Osteocyte (in vitro differentiated cells): ENCODE measurements at places on chromosomes 6 and 20. TPM values are rescaled to one million over a fixed set of nuclear protein-coding genes. Genes with fewer than 3 reads are reported as not detected.

DNA sequence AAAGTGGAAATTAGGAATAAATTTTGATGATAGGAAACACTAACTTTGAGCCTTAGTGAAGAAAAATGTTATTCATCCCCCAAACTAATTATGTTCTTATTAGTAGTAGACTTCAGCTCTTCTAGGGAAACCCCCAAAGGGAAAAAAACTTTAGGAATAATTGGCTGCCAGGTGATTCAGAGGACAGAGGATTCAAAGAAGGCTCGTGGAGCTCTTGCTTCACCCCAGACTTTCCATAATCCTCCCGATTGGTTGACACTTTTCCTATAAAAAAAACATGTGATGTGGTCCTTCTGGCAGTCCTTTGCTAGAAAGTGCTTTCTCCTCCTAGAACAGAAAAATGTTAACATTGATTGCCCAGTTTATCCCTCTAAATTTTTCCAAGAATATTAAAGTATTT, 5.6 kb upstream of the CCDC170 start:
- peaks cover 6% of the 10 kb centered on the region for H3K27me3 ChIP-seq
- no peak overlapping the region for H3K4me3 ChIP-seq
- no peak for DNase-seq
- H3K4me1 ChIP-seq, result peaks cover 5% of the 10 kb centered on the region
- no peak overlapping the region for H3K27ac ChIP-seq

- DNase-seq, result no peak
- H3K4me1 ChIP-seq, result peaks cover 2% of the 10 kb centered on the region
- H3K27ac ChIP-seq, result no peak overlapping the region
- H3K4me3 ChIP-seq, result no peak overlapping the region
These were observed 296.8 kb downstream of the TENT5A start for GRCh38 chr6:81455641-81456040.

DNA sequence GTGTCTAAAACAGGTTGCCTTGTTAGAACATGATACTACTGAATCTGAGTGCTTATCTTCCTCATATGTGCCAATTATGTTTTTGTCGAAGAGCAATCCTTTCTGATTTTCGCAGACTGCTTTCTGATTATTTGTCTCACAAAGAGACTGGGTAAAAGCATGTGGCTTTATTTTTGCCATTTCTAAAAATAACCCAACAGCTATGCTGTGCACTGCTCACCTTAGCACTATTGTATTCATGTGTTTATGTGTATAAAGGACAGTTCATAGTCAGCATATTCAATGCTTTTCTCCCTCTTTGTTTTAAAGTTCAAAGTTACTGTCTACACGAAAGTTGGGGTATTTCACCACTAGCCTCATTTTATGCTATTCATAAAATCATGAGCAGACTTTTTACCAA, 127.0 kb downstream of the SGK1 start:
- no peaks in the 10 kb centered on the region for H3K36me3 ChIP-seq
- no peak overlapping the region for H3K4me3 ChIP-seq
- no peaks in the 10 kb centered on the region for H3K27me3 ChIP-seq
- peaks cover 8% of the 10 kb centered on the region for H3K4me1 ChIP-seq
- DNase-seq, result no peak

DNA sequence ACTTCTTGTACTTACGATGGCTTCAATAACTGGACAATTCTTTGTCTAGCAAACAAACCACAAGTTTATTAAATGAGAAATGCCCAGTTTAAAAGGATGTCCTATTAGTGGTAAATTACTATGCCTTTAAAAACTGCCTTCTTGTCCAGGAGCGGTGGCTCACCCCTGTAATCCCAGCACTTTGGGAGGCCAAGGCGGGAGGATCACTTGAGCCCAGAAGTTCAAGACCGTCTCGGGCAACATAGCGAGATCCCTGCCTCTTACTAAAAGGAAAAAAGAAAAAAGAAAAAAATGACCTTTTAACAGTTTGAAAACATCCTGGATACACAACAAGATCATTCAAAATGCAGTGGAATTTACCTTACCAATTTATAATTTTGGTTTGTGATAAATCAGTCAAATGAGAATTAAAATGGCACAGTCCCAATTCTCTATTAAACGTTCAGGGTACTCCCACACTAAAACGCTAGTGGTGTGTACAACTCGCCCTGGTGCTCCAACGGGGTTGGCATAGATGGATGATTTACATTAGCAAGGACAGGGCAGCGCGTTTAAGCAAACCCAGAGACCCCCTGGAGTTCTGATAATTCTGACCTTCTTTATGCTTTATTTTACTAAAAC, 2.3 kb downstream of the ZBTB2 start:
- DNase-seq, result no peak
- peak overlapping the region; percentile 94 for H3K27ac ChIP-seq
- H3K27me3 ChIP-seq, result no peaks in the 10 kb centered on the region
- peaks cover 47% of the 10 kb centered on the region for H3K4me1 ChIP-seq
- H3K36me3 ChIP-seq, result peaks cover 6% of the 10 kb centered on the region
- H3K4me3 ChIP-seq, result peak overlapping the region; percentile 84

DNA sequence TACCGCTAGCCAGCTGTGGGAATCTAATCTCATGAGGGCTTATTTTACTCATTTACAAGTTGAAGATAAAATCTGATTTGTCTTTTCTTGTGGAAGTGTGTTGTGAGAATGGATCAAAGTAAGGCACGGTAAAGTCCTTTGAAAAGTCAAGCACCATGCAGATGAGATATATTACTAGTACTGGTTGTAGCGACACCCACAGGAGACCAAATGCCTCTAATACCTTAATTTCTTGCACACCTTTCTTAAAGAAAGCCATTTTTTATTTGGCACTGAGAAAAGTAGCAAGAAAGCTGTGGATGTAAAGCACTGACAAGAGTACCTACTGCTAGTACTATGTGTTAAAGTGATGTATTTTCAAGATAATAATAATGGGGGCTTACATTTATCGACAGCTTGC, 191.0 kb upstream of the MMS22L start:
- H3K4me3 ChIP-seq, result no peak overlapping the region
- DNase-seq, result no peak
- peaks cover 9% of the 10 kb centered on the region for H3K27me3 ChIP-seq
- H3K4me1 ChIP-seq, result no peaks in the 10 kb centered on the region
- H3K36me3 ChIP-seq, result no peaks in the 10 kb centered on the region
- H3K27ac ChIP-seq, result no peak overlapping the region

DNA sequence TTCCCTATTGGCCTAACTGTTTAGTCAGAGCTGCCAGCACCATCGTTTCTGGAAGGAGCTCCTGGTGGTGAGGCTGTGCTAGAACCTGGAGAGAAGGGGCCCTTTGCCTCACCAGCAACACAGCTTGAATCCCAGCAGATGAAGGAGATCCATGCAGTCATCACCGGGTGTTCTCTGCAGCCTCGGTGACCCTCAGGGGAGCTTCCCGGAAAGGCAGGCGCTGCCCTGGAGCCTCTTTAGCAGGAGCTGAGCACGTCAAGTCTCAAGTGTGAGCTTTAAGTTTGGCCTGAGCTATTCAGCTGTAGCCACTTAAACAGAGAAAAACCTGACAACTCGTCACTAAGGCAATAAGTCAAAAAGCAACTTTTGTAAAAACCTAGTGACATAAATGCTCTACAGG, 181.2 kb upstream of the FOXQ1 start:
- H3K36me3 ChIP-seq, result no peaks in the 10 kb centered on the region
- peaks cover 5% of the 10 kb centered on the region for H3K27me3 ChIP-seq
- H3K4me3 ChIP-seq, result no peak overlapping the region
- no peak overlapping the region for H3K27ac ChIP-seq
- peak; percentile 51 for DNase-seq

- no peak for DNase-seq
- H3K36me3 ChIP-seq, result no peaks in the 10 kb centered on the region
- H3K4me3 ChIP-seq, result no peak overlapping the region
- H3K27me3 ChIP-seq, result no peaks in the 10 kb centered on the region
These were observed 46.6 kb downstream of the CLIC5 start for GRCh38 chr6:45969026-45969425.

The GRM1 gene
- total RNA-seq, result not detected in 2 replicates

The ZBTB24 gene
- total RNA-seq, result 6.2 and 6.7 TPM in 2 replicates
